ENCODE measurements at places on chromosomes 3 and 15. TPM values are rescaled to one million over a fixed set of nuclear protein-coding genes. Genes with fewer than 3 reads are reported as not detected.

- DNase-seq, result no peak
These were observed 87.0 kb upstream of the ZNF280D start for GRCh38 chr15:56820333-56820732.

GRCh38 chr3:4078903-4079302, 224.3 kb upstream of the SETMAR start:
- no peak for DNase-seq

CLSTN2 gene
- 0.31 TPM for polyA plus RNA-seq

RASGRF1 gene
- 26.1 TPM for polyA plus RNA-seq

GRCh38 chr15:67794832-67795574, 30.3 kb upstream of the SKOR1 start:
- no peak for DNase-seq

- no peak for DNase-seq
These were observed 133.0 kb upstream of the PRR20G start for GRCh38 chr3:127420829-127421228.

Measured in left lung (tissue), 14 donors.